CD4-positive, alpha-beta T cell treated with Interleukin-6 at 100 ng/mL for 8 hours (primary cell): ENCODE measurements at places on chromosomes 11 and 22.

DNA sequence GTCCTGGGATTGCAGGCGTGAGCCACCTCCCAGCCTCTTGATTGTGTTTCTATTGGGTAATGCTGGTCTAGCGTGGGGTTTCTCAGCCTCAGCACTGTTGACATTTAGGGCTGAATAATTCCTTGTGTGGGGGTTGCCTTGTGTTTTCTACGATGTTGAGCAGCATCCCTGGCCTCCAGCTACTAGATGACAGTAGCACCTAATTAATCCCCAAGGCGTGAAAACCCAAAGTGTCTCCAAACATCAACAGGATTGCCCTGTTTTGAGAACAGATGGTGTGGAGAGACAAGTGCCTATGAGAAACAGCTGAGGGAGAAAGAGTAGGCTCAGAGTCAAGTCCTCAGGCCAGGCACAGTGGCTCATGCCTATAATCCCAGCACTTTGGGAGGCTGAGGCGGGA lies 67.2 kb downstream of the SGSM1 start:
- no peak for DNase-seq

- no peak for DNase-seq
Observed at GRCh38 chr22:32620992-32621391, 146.4 kb downstream of the FBXO7 start.

GRCh38 chr11:36126678-36127077 lies 162.5 kb downstream of the COMMD9 start:
- DNase-seq = no peak

GRCh38 chr11:47861728-47862127 lies 13.6 kb upstream of the NUP160 start:
- peak; percentile 9 for DNase-seq

DNA sequence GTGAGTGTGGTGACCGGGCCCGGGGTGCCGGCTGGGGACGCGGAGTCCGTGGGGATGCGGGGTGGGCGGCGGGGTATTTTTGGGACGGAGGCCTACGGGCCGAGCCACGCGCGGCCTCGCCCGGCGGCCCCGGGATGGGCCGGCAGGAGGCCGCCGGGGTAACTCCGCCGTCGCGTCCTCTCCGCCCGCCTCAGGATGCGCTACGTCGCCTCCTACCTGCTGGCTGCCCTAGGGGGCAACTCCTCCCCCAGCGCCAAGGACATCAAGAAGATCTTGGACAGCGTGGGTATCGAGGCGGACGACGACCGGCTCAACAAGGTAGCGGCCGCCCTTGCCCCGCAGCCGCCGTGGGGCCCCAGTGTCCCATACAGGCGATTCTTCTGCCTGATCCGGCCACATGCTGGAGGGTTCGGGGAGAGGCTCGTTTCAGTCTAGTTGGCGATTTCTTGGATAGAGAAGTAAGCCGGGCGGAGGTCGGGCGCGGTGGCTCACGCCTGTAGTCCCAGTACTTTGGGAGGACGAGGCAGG lies 337 bp downstream of the RPLP2 start:
- DNase-seq = no peak

- DNase-seq = no peak
Observed at GRCh38 chr22:38862375-38863329, 9.4 kb downstream of the CBX6 start.

DNA sequence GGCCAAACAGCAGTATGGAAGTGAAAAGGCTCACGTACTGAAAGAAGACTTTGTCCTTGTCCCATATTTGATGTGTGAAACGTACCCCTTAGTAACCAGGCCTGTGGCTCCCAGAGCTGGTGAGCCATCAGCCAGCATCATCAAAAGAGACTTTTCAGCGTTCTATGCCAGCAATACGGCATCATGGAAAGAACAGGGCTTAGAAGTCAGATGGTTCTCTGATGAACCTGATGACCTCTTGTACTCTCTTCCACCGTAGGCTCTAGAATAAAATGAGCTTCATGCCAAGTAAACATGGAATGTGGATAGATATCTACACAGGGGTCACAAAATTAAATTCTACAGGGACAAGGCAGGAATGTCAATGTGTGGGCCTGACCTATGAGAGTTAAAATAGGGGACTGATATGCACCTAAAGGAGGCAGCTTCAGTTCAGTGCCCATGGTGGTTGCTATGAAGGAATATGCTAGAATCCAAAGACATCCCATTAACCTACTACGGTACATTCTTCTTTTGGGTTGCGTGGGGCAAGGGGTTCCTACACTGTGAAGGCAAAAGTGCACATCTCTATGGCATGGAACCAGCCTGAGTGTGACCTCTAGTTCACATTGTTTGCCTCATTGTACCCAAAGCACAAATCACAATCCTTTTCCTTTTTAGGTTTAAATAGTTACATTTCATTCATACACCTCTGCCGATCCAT lies 130.6 kb downstream of the ETS1 start:
- DNase-seq = peak; percentile 0

DNA sequence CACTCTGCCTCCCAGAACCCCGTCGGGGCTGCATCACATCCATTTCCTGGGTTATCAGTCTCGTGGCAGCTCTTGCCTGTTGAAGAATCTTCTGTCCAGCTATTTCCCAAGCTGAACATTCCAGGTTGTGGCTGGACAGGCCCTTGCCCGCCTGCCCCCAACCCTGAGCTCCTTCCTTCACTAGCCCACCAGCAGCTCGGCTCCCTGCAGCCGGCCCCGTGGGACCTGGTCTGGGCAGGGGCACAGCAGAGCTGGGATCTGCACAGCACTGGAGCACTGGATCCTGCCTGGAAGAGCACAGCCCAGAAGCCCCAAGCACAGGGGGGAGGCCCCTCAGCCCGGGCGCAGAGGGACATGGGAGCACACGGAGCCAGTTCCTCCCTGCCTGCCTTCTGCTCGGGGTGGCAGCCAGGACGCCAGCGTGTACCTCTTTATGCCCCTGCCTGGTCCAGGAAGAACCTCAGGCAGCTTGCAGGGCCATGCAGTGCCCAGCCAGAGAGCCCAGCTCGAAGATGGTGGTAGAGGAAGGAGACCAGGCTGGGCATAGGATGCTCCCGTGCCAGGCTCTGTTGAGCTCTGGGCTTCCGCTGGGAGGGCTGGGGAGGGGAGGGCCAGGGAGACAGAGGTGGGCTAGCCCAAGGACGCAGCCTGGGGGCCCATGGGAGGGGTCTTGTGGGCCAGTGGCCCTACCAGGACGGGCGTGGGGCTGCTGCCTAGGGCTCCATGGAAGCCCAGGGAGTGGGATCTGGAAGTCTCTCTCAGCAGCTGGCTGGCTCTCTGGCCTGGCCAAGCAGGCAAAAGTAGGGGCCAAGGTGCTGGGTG lies 16.6 kb upstream of the GNB1L start:
- no peak for DNase-seq

- no peak for DNase-seq
Observed at GRCh38 chr11:69683764-69684333, 8.7 kb upstream of the LTO1 start.

DNA sequence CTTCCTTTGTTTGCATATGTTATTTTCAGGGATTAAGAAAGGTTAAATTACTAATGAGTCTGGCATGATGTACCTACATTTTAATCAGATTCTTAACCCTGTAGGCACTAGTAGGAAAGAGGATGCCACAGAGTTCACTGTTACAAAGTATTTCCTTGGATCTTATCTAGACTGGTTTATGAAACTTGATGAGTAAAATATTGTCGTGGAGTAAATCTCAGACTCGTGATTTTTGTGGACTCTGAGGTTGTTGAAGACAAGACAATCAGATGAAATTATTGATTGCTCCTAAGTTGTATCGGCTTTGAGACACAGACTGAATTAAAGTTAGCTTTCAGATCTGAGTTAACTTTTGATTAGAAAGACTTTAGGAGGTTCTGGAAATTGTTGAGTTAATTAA lies 6.0 kb downstream of the KMT2A start:
- DNase-seq = no peak

GRCh38 chr22:22082229-22082835 lies 99.7 kb upstream of the TOP3B start:
- no peak for DNase-seq

- no peak for DNase-seq
Observed at GRCh38 chr11:129951201-129951865, 51.3 kb downstream of the PRDM10 start.

DNA sequence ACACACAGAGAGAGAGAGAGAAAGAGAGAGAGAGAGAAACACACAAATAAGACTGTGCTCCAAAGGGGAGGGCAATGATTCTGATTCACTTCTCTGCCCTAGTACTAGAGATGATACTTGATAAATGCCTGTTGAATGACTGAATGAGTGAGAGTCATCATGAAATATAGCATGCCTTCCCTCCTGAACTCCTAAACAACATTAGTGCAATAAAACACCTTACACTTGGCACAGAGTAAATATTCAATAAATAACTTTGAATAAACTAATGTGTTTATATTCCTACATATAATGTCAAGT lies 511.2 kb upstream of the RAG2 start:
- DNase-seq = no peak

DNA sequence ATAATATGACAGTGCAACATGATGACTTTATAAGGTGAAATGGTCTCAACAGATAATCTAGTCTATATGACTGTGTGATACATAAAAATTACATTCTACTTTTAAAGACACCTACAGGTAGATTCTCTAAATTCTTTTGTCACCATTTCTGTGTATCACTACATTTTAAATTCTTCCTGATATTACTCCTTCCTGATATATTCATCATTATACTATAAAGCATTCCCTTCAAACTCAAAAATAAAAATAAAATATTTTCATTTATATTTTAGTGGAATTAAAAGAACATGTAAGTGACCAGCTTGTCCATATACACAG lies 1062.3 kb downstream of the DLG2 start:
- DNase-seq = no peak

DNA sequence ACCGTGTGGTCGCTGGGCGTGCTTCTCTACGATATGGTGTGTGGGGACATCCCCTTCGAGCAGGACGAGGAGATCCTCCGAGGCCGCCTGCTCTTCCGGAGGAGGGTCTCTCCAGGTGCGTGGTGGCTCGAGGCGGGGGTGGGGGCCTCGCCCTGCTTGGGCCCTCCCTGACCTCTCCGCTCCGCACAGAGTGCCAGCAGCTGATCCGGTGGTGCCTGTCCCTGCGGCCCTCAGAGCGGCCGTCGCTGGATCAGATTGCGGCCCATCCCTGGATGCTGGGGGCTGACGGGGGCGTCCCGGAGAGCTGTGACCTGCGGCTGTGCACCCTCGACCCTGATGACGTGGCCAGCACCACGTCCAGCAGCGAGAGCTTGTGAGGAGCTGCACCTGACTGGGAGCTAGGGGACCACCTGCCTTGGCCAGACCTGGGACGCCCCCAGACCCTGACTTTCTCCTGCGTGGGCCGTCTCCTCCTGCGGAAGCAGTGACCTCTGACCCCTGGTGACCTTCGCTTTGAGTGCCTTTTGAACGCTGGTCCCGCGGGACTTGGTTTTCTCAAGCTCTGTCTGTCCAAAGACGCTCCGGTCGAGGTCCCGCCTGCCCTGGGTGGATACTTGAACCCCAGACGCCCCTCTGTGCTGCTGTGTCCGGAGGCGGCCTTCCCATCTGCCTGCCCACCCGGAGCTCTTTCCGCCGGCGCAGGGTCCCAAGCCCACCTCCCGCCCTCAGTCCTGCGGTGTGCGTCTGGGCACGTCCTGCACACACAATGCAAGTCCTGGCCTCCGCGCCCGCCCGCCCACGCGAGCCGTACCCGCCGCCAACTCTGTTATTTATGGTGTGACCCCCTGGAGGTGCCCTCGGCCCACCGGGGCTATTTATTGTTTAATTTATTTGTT lies 2.4 kb downstream of the PIM3 start:
- DNase-seq = no peak

DNA sequence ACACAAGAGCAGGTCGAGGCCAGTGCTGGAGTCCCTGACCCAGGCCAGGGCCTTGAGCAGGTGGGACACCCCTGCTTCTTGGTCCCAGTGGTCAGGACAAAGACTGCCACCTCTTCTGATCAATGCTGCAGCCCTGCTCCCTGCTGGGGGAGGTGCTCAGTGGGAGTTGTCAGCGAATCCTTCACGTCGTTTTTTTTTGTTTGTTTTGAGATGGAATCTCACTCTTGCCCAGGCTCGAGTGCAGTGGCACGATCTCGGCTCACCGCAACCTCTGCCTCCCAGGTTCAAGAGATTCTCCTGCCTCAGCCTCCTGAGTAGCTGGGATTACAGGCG lies 34.7 kb downstream of the NUP50 start:
- DNase-seq = no peak

DNA sequence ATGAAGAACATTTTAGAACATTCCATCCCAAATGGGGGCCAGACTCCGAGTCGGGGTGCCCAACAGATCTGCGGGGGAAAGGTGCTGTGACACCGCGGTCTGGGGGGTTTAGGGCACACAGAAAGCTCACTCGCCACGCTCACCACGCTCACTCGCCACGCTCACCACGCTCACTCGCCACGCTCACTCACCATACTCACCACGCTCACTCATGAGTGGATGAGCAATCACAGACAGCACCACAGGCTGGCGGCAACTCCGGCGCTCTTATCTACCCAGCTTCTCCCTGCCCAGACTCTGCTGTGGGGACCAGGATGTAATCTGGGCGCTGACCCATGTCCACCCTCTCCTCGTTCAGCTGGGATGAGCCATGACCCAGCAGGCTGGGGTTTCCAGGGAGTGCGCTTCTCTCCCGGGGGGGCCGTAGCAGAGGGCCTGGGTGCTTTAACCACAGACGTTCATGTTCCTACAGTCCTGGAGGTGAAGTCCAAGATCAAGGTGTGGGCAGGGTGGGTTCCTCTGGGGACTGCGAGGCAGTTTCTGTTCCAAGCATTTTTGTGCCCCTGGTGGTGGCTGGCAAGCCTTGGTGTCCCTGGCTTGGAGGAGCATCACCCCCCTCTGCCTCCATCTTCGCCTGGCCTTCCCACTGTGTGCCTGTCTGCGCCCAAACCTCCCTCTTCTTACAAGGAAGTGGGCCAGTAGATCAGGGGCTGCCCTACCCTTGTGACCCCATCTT lies 141.2 kb downstream of the CTTN start:
- DNase-seq = no peak

- no peak for DNase-seq
Observed at GRCh38 chr11:46364056-46364455, 16.8 kb downstream of the DGKZ start.

- DNase-seq = peak; percentile 30
Observed at GRCh38 chr11:35166369-35167360, 27.7 kb downstream of the CD44 start.

DNA sequence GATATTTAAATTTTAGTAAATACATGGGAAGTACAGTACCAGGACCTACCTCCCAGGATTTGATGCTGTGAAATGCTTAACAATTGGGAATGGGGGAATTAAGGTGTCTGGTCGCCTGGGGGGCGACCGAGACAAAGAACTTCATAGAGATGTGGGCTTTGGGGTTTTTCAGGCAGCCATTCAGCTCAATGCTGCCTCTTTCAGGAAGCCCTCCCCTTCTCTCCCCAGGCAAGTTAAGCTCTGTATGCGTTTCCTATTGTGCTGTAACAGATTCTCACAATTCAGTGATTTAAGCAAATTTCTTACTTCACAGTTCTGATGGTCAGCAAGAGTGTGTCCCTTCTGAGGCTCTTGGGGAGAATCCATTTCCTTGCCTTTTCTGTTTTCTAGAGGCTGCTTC lies 53.8 kb downstream of the KIAA1671 start:
- no peak for DNase-seq
